ENCODE measurements at places on chromosomes 6 and 20.

DNA sequence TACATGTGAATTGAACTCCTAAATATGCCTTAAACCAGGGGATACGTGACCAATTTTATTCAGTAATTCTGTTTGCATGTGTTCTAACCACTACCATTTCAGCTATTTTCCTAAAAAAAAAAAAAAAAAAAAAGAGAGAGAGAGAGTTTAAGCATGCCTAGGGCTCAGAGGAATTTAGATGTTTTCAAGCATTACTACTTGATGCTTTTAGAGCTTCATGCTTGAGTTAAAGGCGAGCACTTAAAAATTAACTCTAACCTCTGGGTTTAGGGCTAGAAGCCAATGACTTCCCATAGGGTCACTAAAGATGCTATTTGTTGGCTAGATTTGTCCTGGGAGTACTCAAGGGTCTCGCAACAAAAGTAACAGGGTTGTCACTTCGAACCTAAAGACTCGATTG is 217.7 kb downstream of the ATXN1 start:
- DNase-seq: no peak

DNA sequence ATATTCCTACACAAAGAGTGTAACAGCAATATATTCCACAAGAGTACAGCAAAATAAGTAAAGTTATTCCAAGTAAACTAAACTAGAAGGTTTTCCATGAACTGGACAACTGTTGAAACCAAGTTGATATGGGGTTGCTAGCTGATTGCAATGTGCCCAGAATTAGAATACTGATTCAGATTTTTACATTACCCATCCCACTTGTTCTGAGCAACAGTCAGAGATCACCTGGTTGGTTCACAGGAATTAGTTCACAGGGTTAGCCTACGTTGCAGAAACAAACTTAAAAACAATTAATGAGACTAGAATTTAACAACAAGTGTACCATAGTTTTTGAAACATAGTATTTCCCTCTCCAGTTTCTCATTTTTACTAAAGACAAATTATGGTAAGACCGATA is 49.1 kb downstream of the CEP85L start:
- DNase-seq: no peak

- DNase-seq: no peak
Observed at GRCh38 chr6:154751011-154751800, 18.0 kb downstream of the SCAF8 start.

DNA sequence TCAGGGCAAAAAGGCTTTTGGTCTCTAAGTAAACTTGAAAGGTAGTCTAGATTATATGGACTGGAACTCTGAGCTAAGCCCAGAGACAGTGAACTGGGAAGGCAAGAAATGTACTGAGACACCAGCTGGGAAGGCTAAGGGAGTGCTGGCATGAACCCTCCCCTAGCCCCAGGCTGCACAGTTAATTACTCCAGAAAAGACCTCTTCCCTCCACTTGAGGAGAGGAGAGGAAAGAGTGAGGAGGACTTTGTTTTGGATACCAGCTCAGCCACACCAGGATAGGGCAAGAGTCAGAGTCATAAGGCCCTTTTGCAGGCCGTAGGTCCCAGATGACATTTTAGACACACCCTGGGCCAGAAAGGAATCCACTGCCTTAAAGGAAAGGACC is 84.1 kb upstream of the GJE1 start:
- DNase-seq: no peak

DNA sequence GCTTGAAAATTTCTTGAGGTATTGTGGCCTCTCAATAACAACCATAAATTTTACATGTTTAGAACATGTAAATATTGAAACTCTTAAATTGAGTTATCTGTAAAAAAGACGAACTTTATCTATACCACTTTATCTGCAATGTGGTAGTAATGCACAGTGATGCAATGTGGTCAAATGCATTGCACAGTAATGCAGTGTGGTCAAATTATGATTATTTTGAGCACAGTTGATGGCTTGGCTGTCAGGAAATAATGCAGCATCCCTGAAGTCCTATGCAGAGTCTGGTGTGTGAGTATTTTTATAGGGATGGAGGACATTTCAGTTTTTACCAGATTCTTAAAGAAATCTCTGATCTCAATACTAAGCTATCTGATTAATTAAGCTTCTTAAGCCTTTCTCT is 5.1 kb downstream of the TTK start:
- DNase-seq: no peak

GRCh38 chr20:33812152-33812849 is 1.2 kb downstream of the CHMP4B start:
- peak; percentile 70 for DNase-seq

DNA sequence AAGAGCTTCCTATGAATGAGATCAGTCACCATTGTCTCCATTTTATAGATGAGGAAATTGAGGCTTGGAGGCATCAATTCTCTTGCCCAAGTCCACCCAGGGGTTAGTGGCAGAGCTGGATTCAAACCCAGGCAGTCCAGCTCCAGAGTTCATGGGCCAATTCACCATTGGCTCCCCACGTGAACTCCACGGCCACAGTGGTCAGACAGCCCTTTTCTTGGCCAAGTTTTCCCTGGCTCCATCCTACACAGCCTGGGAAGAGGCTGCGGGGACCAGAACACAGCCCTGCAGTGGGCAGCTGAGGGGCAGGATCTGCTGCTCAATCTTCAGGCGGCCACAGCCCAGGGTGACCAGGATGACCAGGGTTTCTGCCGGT is 20.5 kb downstream of the TGM2 start:
- DNase-seq: no peak

DNA sequence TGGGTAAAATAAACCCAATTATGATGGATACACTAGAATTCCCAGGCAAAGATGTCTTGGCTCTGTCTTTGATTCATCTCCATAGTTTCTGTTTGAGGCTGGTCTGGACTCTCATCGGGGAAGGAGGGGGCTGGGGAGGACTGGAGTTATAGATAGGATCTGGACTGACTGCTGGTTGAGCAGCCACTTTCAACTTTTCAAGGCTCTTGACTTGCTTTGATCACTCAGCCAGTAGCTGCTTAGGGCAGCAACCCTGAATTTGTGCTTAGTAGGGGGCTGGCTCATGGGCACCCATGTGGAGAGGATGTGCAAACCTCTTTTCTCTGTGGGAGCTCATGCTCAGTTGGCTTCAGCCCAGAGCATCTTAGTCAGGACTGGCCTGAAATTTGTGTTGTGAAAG is 114.0 kb upstream of the NEDD9 start:
- no peak for DNase-seq
